ENCODE measurements at places on chromosomes 3 and 15. TPM values are rescaled to one million over a fixed set of nuclear protein-coding genes. Genes with fewer than 3 reads are reported as not detected.

The KNL1 gene
- 22.8 TPM for total RNA-seq

The LRRC3B gene
- total RNA-seq, result not detected

The CCRL2 gene
- total RNA-seq, result 2.8 TPM

The ADAMTS9 gene
- total RNA-seq, result not detected

The CCDC33 gene
- 0.38 TPM for total RNA-seq

The EOMES gene
- total RNA-seq, result 4.4 TPM

The MGA gene
- total RNA-seq, result 32.6 TPM

The ITPR1 gene
- total RNA-seq, result 93.9 TPM

The LRRC31 gene
- not detected for total RNA-seq

Measured in activated CD8-positive, alpha-beta T cell treated with anti-CD3 and anti-CD28 coated beads for 36 hours (primary cell).